ENCODE measurements at places on chromosomes 4 and X.
A peak's percentile ranks its signal among the peaks of the same experiment; 100 is the strongest.

- DNase-seq = no peak
Observed at GRCh38 chrX:48689208-48689920, 5.8 kb downstream of the WAS start.

DNA sequence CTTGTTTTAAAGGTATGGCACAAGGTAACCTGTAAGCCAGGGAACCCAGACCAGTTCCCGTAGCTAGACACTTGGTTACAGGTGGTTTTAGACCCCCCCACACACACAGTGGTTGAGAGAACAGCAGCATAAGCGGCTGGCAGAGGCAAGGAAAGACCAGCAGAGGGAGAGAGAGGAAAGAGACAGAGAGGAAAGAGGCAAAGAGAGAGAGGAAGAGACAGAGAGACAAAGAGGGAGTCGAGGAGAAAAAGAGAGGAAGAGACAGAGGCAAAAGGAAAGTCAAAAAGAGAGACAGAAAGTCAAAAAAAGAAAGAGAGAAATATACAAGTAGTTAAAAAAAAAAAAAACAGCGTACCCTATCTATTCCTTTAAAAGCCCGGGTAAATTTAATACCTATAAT, 19.5 kb upstream of the PCSK1N start:
- DNase-seq = no peak

GRCh38 chr4:100424376-100424775, 93.4 kb downstream of the EMCN start:
- no peak for DNase-seq

DNA sequence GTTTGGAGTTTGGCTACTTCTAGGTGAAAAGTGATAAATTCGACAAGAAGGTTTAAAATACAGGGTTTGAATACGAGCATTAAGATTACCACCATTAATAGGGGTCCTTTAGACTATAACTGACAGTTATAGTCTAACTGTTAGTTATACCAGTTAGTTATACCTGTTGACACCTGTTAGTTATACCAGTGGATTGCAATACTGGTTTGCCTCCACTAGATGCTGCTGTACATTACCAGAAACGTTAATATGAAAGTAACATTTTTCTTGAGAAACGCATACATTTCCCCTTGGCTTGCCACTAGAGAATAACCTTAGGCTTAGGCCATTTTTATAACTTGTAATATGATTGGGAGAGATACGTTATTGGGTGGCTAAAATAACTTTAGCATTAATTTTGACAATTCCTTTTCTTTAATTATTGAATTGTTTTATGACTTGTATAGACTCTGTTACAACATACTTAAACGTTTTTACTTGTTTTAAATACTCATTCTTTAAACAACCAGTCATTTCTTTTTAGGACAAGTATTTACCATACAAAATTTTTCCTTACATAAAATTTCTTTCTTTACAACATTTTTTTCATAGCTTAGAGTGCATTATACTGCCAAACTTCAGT, 911.2 kb downstream of the FSTL5 start:
- DNase-seq = no peak

GRCh38 chr4:78480286-78480685, 71.3 kb upstream of the ANXA3 start:
- DNase-seq = no peak

DNA sequence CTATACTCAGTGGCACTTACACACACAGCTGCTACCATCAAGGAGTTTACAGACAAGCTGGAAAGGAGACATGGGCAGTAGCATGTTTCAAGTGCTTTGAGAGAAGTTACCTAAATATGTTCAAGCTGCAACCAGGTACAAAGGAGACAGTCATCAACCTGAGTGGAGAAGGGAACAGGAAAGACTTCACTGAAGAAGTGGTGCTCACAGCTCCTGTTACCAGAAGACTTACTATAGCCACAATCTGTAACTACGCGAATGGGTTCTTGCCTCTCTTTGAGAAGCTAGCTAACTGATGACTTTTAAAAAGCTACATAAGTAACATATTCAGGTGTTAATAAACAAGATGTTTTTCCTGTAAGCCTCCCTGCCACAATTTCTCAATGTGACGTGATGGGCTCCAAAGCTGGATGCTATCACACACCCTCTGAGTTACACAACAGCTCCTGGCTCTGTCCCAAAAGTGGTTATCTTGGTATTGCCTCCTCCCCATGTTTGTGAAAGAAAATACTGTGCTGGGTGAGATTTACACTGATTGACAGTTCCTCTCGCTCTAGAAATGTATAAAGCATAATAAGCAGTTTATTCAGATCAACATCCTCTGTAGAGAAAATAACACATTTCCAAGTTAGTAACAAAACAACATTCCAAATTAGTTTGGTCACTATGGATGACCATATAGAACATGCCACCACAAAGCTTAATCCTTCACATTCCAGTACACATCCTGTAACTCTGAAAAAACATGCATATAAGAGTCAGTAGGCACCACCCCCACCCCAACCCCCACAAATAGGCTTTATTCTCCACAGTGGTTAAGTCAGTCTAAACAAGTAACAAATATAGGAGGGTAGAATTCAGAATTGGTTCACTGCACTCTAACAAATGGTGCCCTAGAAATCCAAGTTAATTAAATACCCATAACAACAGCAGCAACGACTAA, 81.8 kb downstream of the FRYL start:
- DNase-seq = no peak

DNA sequence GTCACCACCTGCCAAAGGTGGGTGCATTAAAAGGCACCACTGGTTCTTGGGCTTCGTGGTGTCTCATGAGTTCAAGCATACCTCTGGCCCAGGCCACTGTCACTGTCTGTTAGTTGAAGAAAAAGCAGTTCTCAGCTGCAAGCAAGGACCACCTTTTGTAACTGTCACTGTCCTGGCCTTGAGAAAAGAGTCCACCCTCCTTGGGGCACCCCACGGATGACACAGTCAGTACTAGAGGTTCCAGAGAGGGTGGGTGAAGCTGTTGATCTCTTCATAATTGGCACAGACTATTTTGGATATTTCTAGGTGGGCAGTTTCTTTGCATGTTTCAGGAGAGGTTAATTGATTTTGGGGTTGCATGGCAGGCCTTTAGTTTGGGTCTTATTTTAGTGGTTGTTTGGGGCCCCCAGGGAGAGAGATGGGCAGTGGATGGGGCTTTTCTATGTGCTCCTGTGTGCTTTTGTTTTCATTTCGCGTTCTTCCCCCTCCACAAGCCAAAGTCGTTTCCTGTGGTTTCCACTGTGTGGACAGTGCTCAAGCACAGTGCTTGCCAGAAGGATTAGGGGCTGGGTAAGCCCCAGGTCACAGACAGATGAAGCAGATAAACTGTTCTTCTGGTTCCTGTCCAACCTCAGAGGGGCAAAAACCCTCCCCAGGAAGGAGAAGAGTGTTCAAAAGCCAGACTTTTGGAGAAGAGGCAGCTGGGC, 156.2 kb upstream of the PPP1R2C start:
- no peak for DNase-seq

GRCh38 chr4:157664726-157665125, 444.2 kb downstream of the GRIA2 start:
- no peak for DNase-seq

- DNase-seq = no peak
Observed at GRCh38 chrX:3415011-3415410, 68.6 kb upstream of the MXRA5 start.

DNA sequence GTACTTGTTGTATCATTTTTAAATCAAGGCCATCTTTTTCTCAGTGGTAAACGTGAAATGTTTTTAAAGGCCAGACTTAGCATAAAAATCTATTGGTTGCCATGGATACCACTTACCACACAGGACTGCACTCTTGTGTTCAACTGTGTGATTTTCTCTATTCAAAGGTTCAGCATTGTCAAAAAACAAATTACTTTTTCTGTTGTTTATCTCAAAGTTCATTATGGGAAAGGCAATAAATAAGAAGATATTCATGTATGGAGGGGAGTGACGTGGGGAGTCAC, 231.0 kb upstream of the GATB start:
- DNase-seq = no peak

GRCh38 chrX:25016938-25017598, 1.3 kb upstream of the ARX start:
- DNase-seq = no peak

GRCh38 chrX:11321986-11322385, 28.8 kb downstream of the AMELX start:
- DNase-seq = no peak

GRCh38 chr4:153115322-153116290, 88.6 kb upstream of the TRIM2 start:
- peak; percentile 72 for DNase-seq

- no peak for DNase-seq
Observed at GRCh38 chr4:24076811-24077210, 187.0 kb upstream of the PPARGC1A start.

- DNase-seq = no peak
Observed at GRCh38 chr4:188737251-188738002, 598.2 kb downstream of the TRIML1 start.

GRCh38 chrX:70279081-70279480, 2.9 kb upstream of the RAB41 start:
- DNase-seq = no peak

- no peak for DNase-seq
Observed at GRCh38 chrX:71622576-71623450, 4.5 kb upstream of the CXCR3 start.

DNA sequence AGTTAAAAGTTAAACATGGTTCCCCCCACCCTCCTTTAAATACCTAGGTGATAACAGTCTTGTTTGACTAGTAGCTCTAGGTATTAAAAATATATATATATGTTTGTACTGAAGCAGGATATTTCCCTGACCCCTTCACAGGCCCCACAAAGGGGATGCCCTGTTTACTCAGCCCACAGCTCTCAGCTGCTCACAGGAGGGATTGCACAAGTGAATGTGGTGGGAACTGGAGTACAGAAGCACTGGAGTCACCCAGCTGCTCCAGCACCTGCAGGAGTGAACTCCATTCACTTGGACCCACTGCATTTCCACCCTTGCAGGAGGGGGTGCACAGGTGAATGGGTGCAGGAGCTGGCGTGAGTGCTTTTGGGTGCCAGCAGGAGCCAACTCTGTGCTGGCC, 99.3 kb upstream of the TLR3 start:
- no peak for DNase-seq

DNA sequence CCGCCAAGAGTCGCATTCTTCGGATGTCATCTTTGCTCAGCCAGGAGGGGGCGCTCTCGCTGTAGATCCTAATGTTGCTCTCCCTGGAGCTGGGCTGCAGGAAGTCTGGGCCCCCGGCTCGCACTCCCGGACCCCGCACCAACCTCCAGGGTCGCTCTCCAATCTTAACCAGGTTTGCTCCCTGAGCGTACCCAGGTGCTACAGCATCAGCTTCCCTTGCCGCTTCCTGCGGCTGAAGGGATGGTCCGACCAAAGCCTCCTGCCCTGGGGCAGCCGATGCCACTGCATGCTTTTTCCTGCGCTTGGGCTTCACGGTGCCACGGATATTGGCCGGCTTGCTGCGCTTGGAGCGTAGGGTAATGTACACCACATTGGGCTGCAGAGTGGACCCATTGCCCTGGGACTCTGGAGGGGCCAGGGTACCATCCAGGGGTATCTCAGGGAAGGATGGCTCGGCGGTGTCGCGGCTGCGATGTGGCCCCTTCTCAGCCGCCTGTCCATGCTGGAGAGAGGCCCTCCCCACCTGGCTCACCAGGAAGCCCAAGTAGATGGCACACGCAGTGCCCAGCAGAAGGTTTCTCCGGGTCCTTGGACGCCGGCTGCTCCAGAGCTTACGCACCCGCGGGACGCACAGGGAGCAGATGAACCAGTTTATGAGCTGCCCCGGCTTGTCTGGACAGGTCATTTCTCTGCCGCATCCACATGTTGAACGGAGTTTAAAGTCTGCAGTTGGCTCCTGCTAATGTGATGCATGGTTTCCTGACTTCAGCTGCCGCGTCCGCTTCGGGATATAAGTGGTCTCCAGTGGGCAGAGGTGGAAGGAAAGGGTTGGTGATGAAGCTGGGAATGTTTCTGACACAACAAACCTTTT, 1.9 kb downstream of the GASK1B start:
- DNase-seq = no peak

- no peak for DNase-seq
Observed at GRCh38 chrX:153909024-153909979, 4.8 kb downstream of the AVPR2 start.

DNA sequence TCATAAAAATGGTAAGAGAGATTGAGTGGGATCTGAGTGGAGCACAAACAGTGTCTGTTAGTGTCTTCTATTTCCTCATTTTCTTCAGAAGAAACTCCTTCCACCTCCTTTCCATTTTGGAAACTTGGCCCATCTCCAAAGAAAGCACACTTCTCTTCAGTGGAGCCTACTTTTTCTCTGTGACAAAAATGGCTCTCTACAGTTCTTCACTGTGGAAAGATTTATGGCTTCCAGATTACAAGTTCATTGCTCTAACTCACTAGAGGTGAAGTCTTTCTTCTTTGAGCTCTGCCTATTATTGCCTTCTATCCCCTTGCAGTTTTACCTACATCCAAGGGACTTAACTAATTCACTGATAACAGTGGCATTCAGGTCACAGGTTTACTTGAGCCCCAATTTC, 325.8 kb downstream of the ANTXR2 start:
- no peak for DNase-seq

- DNase-seq = no peak
Observed at GRCh38 chrX:74578137-74578536, 36.3 kb downstream of the RLIM start.

- DNase-seq = no peak
Observed at GRCh38 chrX:47247206-47247998, 14.6 kb downstream of the USP11 start.

DNA sequence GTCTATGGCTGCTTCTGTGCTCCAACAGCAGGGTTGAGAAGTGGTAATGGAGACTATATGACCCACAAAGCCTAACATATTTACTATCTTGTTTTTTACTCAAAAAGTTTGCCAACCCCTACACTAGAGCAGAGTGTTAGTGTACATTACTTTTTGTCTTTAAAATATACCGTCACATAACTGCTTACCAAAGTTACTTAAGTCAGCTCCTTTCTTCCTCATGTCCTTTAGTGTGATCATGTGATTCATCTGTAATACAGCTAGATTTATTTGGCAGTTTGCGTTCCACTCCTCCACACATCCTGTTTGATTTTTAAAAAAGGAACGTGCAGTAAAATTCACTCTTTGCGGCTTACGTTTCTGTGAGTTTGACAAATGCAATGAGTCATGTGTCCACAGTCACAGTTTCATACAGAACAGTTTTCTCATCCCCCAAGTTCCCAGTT, 162.4 kb upstream of the GPRIN3 start:
- DNase-seq = no peak

- DNase-seq = no peak
Observed at GRCh38 chr4:14008494-14008893, 381.0 kb upstream of the BOD1L1 start.

- no peak for DNase-seq
Observed at GRCh38 chr4:5357870-5358269, 306.6 kb downstream of the STK32B start.

DNA sequence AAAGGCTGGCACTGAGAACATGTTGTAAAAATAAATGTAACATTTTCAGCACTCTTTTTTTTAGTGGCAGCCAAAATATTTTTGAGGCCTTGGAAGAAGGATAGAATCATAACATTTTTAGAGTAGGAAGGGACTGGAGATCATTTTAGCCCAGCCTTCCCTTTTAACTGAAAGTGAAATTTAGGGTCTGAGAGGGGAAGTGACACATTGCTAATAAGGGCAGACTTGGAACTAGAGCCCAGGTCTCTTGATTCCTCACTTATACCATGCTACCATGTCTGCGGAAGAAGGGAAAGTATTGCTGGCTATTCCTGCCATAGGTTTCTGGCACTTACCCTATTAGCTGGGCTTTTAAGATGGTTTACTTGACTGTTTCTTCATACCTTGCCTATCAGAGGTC, 4.8 kb downstream of the WDR44 start:
- no peak for DNase-seq

- no peak for DNase-seq
Observed at GRCh38 chr4:124953486-124953885, 241.0 kb upstream of the ANKRD50 start.
